ENCODE measurements at places on chromosomes 4 and X.

DNA sequence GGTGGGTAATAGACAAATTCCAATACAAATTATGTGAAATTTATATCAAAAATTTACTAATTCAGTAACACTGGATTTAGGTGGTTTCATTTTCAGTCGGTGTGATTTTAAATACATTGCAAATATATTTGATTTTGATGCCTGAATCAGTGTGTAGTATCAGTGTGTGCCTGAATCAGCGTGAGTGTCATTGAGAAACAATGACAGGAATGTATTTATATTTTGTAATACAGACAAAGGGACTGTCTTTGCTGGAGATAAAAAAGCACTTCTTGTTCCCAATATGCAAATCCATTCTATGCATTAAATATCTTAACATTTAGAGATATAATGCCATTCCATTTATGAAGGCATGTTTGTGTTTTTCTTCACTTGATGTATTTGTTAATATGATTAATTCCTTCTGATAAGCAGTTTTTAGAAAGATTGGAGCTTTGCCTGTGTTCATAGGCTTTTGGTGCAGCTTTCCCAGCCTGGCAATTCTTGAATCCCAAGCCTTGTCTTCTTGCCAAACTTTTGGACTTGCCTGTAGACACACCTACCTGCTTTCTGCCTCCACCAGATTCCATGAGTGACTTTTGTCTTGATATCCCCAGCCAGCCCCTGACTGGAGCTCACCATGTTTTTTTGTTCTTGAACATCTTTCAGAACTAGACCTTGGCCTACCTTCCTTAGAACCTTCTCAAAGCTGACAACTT, 243.8 kb downstream of the ADGRL3 start:
- DNase-seq: no peak

GRCh38 chr4:37322122-37322521, 77.6 kb downstream of the NWD2 start:
- DNase-seq: no peak

DNA sequence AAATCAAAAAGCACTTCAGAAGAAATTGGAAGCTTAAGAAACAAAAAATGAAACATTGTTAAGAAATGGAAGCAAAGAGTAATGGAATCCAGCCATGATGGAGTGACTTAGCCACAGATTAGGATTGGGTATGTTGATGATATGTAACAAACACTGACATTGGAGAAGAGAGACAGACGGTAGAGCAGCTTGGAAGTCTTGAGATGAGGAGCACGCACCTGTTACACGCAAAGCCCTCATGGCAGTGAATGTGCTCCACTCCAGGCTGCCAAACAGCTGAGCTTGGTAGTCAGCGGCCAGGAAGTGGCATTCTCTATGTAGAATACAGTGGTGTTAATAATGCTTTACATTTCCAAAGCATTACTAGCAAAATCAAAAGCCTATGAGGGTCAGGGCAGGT, 56.9 kb upstream of the GPRIN3 start:
- no peak for DNase-seq

DNA sequence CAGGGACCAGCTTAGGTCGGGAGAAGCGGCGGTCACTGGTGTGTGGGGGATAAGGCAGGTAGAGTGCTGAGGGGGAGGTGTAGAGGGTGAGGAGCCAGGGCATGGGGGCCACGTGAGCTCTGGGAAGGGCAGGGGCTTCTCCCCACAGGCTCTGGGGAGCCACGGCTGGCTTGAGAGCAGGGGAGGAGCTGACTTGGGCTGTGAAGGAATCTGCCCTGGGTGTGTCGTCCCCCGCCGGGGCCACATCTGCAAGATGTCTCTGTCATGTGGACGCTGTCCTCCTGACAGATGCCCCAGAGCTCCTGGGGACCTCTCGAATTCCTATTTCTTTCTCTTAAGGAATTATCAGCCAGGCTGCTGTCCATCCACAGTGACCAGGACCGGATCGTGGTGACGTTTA, 15.0 kb downstream of the SH3TC1 start:
- no peak for DNase-seq

DNA sequence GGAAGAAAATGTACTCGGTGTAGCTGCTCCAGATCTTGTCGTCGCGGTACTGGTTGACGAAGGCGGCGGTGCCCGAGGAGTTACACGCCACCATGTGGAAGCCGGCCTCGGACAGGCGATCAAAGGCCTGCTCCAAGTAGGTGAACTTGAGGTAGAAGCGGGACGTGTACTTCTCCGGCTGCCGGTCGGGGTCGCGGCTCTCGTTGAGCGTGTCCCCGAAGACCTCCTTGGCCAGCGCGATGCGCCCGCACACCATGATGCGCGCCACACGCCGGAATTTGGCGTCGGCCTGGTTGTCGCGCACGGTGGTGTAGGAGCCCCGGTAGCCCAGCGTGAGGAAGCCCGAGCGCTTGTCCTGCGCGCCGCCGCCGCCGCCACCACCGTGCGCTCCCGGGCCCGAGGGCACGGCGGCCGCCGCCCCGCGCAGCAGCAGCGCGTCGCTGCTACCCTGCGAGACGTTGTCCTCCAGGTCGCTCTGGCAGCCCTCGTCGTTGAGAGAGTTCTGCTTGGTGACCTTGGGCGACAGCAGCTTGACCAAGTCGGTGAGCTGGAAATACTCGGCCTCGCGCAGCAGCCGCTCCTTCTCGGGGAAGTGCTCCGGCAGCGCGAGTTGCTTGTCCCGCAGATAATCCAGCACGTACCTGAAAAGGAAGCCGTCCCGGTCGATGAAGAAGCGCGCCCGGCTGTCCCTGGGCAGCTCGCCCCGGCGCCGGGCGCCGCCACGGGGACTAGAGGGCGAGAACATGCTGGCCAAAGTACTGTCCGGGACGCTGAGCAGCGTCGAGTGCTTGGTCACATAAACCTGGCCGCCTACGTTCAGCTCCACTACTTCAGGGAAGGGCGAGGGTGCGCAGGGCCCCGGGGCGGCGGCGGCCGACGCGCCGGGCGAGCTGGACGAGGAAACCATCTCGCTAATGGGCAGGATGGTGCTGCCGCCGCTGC, 775 bp downstream of the KCTD8 start:
- no peak for DNase-seq

DNA sequence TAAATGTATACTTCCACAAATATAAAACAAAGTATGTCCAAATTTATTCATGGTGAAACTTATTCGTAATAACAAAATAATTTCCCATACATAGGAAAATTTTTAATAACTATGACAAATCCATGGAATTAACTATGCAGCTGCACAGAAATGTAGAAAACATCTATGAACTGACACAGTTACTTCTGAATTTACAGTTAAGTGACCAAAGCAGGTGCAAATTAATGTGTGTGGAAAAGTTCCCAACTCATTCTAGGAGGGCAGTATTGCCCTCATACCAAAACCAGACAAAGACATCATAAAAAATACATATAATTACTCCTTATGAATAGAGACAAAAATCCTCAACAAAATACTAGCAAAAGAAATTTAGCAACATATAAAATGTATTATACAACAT, 12.5 kb downstream of the LDOC1 start:
- no peak for DNase-seq

GRCh38 chrX:107470971-107471370, 21.5 kb downstream of the FRMPD3 start:
- no peak for DNase-seq

DNA sequence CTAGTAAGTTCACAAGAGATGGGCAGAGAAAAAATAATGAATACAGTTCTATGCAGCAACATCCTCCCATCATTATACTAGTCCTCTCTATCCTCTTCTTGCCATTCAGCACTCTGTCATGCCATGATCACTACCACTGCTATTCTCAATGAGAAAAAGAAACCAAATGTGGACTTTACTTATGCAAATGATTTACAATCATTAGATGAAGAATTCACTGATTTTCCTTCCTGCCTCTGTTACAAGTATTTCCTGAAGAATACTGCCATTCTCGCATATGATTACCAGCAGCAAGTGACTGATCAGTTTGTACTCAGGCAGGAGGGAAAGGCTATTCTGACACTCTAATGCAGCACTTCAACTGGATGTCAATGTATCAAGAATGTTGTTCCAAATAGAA, 50.3 kb downstream of the WDFY3 start:
- DNase-seq: no peak

DNA sequence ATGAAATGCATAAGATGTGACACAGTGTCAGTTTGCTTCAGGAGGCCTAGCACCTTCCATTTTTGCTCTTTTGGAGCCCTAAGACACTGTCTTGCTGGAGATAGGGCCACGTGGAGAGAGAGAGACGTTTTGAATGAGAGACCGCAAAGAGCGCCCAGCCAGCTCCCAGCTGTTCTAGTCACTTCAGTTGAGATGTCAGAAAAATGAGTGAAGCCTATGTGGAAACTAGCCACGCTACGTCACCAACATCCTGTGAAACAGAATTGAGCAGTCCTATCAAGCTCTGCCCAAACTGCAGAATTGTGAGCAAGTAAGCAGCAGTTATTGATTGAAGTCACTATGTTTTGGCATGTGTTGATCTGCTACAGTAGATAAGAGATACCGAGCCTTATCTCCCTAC, 13.1 kb downstream of the GPR82 start:
- DNase-seq: peak; percentile 18

DNA sequence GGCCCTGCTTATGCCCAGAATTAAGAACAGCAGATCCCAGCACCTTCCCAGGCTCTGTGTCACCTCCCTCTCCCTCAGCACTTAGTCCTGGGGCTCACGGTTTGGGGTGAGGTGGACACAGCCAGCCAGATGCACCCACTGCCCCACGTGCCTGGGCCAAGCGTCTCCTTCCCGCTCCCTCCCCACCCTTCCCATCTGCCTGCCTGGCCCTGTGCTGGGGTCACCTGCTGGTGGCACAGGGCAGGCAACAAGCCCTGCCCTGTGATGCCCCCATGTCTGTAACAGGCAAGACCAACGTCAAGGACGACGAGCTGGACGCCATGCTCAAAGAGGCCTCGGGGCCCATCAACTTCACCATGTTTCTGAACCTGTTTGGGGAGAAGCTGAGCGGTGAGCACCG, 5.3 kb downstream of the MYL5 start:
- DNase-seq: no peak

DNA sequence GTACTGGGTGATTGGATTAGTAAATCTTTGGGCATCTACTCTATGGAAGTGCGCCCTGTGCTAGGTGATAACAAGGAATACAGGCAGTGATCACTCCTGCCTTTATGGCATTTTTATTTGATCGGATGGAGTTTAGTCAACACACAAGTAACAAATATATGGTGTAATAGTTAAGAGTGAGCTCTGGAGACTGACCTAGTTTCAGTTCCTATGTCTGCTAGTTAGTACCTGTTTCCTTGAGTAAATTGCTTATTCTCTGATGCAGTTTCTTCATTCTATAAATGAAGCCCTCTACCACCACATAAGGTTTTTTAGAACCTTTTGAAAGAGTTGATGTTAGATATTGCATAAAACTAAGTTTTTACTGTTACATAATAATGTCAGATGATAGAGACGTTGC, 134.6 kb downstream of the KDM6A start:
- DNase-seq: no peak

DNA sequence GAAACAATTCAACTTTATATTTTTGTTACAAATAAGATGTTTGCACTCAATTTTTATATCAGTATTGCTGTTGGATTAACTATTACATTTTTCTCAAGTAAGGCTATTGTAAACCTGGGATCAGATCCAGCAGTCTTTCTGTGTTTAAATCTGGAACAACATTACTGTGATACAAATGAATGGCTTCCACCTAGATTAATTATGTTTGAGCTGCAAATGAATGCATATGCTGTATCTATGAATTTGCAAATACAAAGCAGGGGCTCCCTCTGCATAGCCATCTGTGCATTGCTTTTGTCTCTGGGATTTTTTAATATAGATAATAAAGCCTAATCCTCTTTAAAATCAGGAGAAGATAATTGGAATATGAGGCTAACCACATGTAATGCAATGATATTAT, 69.8 kb upstream of the NEIL3 start:
- no peak for DNase-seq

DNA sequence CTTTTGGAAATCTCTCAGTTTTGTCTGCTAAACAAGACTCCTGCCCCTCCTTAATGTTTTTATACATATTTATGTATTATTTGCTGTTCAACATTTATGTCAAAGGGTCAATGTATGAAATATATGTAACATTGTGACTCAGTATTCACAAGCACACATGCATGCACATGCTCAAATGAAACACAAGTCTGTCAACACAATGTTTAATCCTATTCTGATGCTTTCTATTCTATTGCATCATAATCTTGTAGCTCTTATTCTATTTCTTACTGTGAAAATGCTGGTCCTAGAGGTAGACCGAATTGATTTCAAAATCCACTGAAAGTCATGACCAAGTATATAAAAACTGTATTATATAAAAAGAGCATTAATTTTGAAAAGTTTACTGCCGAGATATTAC, 1463.3 kb downstream of the C4orf33 start:
- no peak for DNase-seq

- DNase-seq: no peak
These were observed 24.9 kb upstream of the ETNPPL start for GRCh38 chr4:108787724-108788123.

DNA sequence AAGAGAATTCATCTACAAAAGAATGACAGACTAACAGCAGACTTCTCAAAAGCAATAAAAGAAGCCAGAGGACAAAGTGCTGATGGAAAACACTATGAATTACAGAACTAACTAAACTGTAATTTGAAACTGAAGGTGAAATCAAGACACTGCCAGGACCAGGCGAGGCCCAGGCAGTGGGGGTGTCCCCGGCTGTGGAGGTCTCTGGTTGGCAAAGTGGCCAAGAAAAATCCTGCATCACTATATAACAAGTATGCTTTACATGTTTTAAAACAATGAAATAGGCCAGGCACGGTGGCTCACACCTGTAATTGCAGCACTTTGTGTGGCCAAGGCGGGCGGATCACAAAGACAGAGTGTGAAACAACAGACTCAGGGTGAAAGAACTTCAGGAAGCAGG, 32.9 kb downstream of the CHM start:
- DNase-seq: no peak

DNA sequence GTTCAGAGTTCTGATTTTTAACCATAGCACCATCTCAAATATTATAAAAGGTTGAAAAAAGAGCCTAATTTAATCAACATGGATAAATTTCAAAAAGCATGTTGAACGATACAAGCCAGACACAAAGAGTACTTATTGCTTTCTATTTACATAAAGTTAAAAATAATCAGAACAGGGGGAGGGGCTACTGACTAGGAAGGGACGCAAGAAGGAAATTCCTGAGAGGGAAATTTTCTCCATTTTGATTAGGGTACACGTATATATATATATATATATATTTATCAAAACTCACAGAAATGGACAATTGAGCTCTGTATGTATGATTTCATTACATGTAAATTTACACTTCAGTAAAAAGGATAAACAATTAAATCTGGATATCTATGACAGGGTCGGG, 482 bp upstream of the MBTPS2 start:
- peak; percentile 12 for DNase-seq

DNA sequence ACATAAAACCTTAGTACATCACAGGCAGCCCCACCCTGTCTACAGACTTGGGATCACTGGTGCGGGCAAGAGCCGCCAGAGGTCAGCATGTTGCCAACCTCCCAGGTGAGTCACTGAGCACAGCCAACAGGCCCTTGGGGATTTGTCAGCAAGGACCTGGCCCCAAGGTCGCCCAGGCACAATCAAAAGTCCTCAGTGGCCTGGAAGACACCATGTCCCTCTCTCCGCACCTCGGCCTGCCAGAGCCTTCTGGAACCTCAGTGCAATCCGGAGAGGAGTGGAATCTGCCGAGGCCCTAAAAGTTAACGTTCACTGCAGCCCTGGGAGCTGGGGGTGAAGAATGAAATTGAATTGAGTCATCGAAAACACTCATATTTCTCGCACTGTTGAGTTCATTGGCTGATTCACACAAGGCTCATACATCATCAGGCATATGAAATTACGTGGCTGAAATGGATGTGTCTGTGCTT, 74.3 kb downstream of the WFS1 start:
- DNase-seq: no peak

- no peak for DNase-seq
These were observed 45.5 kb upstream of the CLNK start for GRCh38 chr4:10730019-10730418.
